Stimulated activated CD8-positive, alpha-beta memory T cell treated with anti-CD3 and anti-CD28 coated beads, Interleukin-4, amount 100 ng/mL, for 4 hours (primary cell): ENCODE measurements at places on chromosomes 2 and 18.
A peak's percentile ranks its signal among the peaks of the same experiment; 100 is the strongest.

DNA sequence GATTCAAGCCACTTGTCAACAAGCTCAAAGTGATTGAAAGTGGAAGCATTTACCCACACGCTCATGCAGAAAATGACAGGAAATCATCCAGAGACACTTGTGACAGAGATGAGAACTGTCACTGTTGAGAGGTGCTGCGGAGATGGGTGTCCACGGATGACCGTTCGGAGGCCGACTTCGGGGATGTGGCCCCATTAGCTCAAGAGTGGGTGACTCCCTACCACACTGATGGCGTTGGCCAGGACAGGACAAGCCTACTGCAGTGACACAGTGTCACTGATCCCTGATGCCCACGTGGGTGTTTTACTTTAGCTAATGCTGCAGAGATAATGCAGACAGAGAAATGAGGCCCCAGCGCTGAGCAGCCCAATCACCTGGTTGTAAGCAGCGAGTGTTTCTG is 81.5 kb upstream of the YWHAQ start:
- no peak for DNase-seq

DNA sequence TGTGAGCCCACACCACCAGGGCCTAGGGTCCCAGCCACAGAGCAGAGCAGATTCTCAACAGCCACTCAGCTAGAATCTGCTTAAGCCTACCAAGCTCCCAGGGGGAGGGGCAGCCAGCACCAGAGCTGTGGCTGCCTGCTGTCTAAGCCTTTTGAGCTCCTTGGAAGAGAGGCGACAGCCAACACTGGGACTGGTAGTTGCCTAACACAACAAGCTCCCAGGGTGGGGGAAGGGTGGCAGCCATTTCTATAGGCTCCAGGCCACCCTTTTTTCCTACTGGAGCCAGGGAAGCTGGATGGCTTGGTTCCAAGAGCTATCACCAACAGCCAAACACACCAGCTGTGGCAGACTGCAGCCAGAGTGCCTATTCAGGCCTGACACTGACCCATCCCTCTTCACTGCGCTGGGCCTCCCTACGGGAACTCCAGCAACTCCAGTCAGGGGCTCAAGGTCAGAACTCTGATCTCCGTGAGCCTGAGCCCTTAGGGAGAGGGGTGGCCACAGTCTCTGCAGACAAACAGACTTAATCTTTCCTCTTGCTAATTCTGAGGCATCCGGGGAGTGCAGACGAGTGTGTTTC is 1824.3 kb upstream of the CELF4 start:
- no peak for DNase-seq

GRCh38 chr18:10379522-10379921 is 74.9 kb upstream of the APCDD1 start:
- no peak for DNase-seq

DNA sequence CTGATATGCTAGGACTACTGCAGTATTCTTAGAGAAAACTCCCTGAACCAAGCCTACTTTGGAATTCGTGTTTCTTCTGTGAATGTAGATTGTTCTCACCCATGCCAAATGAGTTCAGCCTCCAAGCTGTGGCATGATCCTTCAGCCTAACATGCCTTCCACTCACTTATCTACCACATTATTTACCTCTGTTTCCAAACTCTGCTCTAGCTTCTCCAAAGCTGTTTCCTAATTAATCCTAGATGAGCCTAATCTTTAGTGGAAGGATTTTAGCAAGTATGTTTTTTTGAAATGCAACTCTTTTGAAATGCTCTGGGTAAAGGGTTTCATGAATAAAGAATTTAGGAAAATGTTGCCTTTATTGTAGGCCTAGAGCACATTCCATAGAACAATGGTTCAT is 152.9 kb upstream of the MMADHC start:
- DNase-seq: no peak

- DNase-seq: no peak
These were observed 145.5 kb downstream of the CALCRL start for GRCh38 chr2:187302586-187302985.

DNA sequence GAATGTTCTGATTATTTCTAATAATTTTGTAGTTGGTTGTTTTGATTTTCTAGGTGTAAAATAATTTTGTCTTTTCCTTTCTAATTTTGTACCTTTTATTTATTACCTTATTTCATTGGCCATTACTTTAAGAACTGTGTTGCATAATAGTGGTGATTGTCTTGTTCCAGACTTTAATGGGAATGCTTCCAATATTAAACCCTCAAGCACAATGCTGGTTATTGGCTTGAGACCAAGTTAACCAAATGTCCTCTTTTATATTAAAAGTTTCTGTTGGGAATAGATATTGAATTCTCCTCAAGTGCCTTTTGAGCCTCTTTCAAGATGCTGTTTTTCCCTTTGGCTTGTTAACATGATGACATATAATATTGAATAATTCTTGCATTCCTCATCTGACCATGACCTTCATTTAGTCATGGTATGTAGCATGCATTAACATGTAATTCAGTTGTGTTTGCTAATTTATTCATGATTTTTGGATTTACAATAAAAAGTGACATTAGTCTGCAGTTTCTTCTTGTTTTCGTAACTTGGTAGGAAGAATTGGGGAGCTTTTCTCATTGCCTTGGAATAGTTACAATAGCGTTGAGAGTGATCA is 141.7 kb downstream of the DIS3L2 start:
- DNase-seq: no peak

GRCh38 chr2:105522645-105523044 is 123.8 kb upstream of the FHL2 start:
- no peak for DNase-seq

DNA sequence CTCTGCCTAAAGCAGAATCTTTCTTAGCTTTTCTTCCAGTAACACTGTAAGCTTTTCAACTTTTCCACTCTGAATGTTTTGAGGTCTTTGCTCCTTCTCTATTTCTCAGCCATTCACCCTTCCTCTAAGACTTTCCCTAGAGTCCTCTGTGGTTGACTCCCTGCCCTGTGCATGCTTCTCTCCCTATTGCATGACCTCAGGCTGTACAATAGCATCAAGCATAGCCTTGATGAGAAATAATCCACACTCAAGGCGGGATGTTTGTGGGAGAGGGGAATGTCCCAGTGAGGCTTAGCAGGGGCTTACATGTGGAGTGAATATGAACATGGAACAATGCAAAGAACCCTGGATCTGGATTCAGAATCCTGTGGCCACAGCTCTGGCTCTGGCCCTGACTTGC is 48.4 kb upstream of the IGFBP5 start:
- DNase-seq: no peak

GRCh38 chr2:197452754-197453122 is 614 bp upstream of the COQ10B start:
- DNase-seq: no peak

GRCh38 chr2:181891966-181892798 is 652 bp downstream of the ITPRID2 start:
- peak; percentile 40 for DNase-seq

DNA sequence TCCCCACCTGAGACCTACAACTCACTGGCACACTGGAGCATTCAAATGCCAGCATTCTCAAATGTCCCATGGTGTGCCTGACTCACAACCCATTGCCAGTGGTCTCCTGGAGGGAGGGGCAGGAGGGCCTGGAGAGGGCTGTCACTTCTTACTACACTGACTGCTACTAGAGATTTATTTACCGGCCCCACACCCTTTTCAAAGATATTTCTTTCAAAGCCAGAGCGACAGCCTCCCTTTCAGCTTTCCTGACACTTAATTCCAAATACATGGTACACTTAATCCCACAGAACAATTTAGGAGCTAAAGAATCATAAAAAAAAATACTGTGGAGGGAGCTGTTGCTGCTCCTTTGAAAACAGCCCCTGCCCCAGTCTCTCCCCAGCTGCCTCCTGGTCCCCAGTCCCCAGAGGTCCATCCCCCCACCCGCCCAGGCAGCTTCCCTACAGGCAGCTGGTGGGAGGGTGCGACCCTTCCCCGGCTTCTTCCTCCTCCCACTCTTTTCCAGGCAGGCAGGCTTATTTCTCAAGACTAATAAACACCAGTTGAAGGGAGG is 129.1 kb upstream of the SMAD2 start:
- no peak for DNase-seq

GRCh38 chr2:117771969-117772630 is 42.4 kb upstream of the DDX18 start:
- no peak for DNase-seq

DNA sequence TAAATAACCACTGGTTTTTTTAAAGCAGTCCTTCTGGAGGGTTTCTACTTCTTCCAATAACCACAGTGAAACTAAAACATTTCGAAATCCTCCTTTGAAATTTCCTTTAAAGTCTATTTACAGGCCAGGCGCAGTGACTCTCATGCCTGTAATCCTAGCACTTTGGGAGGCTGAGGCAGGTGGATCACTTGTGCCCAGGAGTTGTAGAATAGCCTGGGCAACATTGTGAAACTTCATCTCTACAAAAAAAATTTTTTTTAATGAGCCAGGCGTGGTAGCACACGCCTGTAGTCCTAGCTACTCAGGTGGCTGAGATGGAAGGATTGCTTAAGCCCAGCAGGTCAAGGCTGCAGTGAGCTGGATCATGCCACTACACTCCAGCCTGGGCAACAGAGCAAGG is 15.2 kb downstream of the KIDINS220 start:
- no peak for DNase-seq

DNA sequence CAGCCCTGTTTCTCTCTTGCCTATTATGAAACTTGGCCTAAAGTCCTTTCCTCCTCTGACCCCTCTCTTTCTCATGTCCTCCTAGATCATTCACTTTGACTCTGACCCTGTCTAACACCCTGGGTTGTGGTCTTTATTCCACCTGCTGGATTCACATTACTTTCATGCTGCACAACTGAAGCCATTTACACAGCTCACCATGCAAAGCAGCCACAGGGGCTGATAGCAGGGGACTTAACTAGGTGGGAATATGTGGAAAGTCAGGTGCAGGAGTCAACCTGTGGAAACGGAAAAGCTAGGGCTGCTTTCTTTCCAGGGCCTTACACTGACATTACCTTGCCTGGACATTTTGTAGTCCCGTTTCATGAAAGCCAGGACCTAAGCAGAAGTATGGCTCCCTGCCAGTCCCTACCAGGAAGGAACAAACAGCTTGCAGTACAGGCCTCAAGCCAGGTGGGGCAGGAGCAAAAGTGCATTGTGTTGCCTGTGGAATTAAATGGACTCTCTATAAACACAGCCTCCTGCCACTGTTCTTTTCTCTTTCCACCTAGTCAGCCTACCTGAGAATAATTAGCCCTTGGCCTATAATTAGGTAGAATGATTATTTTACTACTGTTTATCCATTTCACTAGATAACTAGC is 11.8 kb downstream of the MAPRE3 start:
- DNase-seq: no peak

DNA sequence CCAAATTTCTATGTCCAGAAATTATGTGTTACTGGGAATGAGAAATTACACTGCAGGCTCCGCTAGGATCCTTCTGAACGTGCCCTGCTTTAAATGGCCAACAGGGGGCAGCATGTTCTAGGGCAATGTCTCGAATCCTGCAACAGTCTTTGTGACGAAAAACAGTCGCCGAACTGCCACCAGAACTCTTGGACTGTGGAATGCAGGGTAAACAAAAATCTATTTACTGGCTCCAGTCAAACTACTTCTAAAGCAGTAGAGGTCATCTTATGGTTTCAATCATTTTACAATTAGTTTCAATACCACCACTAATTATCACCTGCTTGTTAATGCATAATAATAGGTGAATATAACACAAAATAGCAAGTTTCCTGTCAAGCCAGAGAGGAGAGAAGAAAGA is 9.8 kb upstream of the ZNF397 start:
- peak; percentile 65 for DNase-seq

DNA sequence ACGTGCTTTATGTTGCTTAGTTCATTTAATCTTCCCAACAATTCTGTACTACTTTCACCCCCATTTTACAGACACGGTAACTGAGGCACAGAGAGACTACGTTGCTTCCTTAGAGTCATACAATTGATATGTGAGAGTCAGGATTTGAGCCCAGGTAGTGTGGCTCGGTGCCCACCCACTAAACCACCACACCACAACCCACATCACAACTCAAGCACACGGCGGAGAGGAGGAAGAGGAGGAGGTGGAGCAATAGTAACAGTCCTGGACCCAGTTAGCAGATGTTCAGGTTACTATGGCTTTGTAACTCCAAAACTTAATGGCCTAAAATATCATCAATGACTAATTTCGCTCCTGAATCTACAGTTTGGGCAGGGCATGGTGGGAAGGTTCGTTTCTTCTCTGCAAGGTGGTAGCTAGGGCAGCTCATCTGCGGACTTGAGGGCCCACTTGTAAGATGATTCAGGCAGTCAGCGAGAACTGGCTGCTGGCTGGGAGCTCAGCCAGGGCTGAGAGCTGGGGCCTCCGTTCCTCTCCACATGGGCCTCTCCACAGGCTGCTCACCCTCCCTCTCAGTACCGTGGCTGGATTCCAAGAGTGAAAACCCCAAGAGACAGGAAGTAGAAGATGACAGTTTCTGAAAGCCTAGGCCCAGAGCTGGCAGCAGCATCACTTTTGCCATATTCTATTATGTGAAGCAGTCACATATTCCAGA is 167.1 kb downstream of the ZFP36L2 start:
- DNase-seq: no peak

GRCh38 chr2:5365871-5366461 is 326.2 kb upstream of the SOX11 start:
- DNase-seq: no peak

- no peak for DNase-seq
These were observed 769 bp downstream of the ALMS1 start for GRCh38 chr2:73386342-73386868.

GRCh38 chr2:144137705-144138428 is 382.1 kb downstream of the ZEB2 start:
- DNase-seq: no peak

- no peak for DNase-seq
These were observed 188.7 kb downstream of the FTCDNL1 start for GRCh38 chr2:199662255-199662654.

DNA sequence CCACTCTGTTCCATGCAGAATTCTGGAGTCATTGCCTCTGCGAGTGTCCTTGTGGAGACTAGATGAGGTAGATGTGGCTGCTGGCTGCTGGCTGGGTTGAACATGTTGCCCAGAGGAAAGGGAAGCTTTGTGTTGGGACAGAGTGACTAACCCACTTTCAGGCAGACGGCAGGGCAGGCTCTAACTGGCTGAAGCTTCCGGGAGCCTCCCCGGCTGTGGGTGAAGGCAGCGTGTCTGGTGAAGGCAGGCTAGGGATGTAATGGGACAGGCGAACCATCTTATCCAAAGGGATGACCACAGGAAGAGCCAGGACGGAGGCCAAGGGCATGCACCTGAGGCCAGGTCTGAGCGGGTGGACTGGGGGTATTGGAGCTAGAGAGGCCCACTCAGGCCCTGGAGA is 16.0 kb downstream of the ASPRV1 start:
- no peak for DNase-seq

DNA sequence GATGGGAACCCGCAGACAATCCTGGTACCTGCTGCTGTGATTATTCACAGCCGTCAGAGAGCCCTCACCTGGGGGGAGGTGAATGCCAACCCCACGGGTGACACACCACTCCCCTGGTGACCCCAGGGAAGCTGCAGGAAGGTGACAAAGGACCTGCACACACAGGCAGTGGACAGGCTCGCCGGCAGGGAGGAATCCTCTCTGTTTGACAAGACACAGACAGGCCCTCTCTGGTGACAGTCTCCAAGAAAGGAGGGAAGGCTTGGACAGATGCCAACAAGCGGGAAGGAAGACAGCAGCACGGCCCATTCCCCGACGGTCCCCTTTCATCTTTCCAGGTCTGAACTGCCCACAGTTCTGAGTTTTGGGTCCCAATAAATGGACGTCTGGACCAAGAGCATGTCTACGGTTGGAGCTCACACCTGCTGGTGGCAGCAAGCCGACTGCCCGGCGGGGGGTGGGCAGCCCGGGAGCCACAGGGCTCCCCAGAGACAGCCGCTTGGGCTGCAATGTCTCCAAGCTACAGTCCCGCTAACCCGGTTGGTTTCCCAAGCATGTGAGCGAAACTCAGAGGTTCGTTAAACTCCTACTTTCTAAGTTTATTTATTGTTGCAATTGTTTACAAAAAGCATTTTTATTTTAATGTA is 31.8 kb downstream of the HDAC4 start:
- no peak for DNase-seq
